ENCODE measurements at places on chromosomes 2 and 18. TPM values are rescaled to one million over a fixed set of nuclear protein-coding genes. Genes with fewer than 3 reads are reported as not detected.

Gene MYO7B
- total RNA-seq = 0.06 TPM

Gene LRP1B
- total RNA-seq = 0.13 TPM

Gene GAL3ST2
- not detected for total RNA-seq

Gene TEKT4
- total RNA-seq = not detected

Gene PMAIP1
- 1.9 TPM for total RNA-seq

Gene NPHP1
- 6.9 TPM for total RNA-seq

Gene MALL
- total RNA-seq = 44.5 TPM

Gene GPR17
- not detected for total RNA-seq

Gene GALM
- 18.0 TPM for total RNA-seq

Gene ALLC
- not detected for total RNA-seq

Gene CDK5R2
- not detected for total RNA-seq

Gene WBP1
- 57.9 TPM for total RNA-seq

Gene THSD7B
- 0.40 TPM for total RNA-seq

Gene MPPE1
- 33.9 TPM for total RNA-seq

Gene WNT10A
- total RNA-seq = not detected

Gene ARHGAP28
- 5.1 TPM for total RNA-seq

Gene CXCR1
- not detected for total RNA-seq

Gene CXCR4
- total RNA-seq = 16.1 TPM

Gene PARD3B
- total RNA-seq = 6.2 TPM

Gene PKDCC
- 35.9 TPM for total RNA-seq

Gene FBXO48
- total RNA-seq = 0.19 TPM

Gene ANKRD30B
- not detected for total RNA-seq

Gene MERTK
- total RNA-seq = 4.9 TPM

Gene OXER1
- not detected for total RNA-seq

Gene SCN3A
- 0.13 TPM for total RNA-seq

Gene SERPINB10
- 0.13 TPM for total RNA-seq

Gene AKAIN1
- total RNA-seq = not detected
